ENCODE measurements at places on chromosomes 3 and 15.

DNA sequence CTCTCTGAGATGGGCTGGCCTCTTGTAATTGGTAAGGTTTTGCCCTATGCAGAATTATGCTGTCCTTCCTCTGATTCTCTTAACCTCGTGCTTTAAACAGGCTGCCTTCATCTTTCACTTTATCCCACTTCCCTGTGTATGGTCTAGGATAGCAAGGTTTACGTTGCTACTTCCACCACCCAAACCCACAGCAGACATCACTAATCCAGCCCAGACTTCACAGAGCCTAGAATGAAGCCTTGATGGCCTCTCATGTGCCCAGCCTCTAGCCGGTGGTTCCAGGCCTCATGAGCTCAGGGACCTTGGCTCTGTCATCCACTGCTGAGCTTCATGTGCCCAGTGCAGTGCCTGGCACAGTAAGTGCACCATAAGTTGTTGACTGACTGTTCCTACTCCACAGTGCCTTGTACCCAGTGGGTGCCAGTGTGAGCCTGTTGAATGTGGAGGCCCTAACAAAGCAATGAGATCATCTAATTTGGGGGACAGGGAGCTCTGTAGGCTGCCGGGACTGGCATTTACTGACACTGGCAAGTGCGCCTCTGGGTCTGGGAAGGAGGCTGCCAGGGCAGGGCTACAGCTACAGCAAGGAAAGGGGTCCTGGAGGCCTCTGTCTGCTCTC, 12.5 kb downstream of the SLC6A6 start:
- no peak for DNase-seq

GRCh38 chr15:49185473-49185872, 15.4 kb downstream of the GALK2 start:
- DNase-seq: no peak

DNA sequence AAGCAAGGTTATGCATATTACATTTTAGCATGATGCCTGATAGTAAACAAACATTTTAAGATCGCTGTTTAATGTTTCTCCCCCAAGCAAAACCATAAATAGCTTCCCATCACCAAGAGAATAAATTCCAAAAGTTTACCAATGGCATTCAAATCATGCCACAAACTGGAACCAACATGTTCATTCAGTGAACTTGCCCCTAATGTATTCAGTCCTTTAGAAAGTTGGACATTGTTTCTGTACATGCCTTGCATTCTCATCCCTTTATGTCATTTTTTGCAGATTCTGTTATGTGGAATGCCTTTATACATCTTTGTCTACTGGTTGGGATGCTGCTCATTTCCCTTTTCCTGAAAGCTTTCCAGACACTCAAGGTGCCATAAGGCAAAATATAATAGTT, 105.5 kb downstream of the PYDC2 start:
- no peak for DNase-seq

- DNase-seq: no peak
These were observed 90.9 kb downstream of the RORA start for GRCh38 chr15:61138156-61138555.

GRCh38 chr3:110456001-110456400, 615.6 kb upstream of the NECTIN3 start:
- no peak for DNase-seq

GRCh38 chr3:150370122-150370602, 37.9 kb upstream of the TSC22D2 start:
- DNase-seq: no peak

GRCh38 chr15:90617171-90617570, 87.4 kb downstream of the CRTC3 start:
- no peak for DNase-seq

DNA sequence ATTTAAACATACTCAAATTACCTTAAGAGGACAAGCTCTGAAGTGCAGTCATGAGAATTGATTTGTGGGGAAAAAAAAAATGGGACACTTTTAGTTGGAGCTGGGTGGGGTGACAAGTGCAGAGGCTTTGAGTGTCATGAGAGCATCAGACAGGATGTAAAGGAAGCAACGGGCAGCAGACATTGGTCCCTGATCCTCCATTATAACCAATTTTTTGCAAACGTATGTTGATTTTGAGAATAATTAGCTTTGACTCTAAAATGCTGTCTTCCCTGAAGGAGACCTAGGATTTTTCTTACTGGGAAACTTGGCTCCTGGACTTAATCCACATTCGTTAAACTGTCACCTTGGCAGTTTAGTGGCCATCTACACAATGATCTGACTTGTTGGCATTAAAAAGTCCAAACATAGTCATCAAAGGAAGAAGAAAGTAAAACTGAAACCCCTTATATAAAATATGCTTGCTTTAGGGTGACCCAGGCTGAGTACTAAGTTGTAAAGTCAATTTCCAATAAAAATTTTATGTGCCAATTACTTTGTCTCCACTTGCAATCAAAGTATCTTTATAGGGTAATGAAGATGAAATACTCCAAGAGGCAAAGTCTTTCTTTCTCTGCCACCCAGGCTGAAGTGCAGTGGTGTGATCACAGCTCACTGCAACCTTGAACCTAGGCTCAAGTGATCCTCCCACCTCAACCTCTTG, 45.6 kb downstream of the BCL2L10 start:
- DNase-seq: no peak

DNA sequence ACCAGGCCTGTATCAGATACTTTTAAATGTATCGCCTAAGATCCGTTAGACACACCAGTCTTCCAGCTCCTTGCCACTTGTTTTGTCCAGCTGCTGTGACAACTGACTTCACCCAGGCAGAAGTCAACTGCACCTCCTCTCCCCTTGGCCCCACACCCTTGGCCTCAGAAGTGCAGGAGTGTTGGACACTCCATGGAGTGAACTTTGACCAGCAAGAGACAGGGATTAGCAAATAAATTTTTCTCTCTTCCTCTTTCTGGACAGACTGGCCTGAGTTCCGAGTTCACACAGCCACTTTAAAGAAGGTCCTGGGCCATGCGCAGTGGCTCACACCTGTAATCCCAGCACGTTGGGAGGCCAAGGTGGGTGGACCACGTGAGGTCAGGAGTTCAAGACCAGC, 2.9 kb upstream of the CLN6 start:
- no peak for DNase-seq

GRCh38 chr15:64693134-64693533, 82.3 kb downstream of the RBPMS2 start:
- peak; percentile 62 for DNase-seq

DNA sequence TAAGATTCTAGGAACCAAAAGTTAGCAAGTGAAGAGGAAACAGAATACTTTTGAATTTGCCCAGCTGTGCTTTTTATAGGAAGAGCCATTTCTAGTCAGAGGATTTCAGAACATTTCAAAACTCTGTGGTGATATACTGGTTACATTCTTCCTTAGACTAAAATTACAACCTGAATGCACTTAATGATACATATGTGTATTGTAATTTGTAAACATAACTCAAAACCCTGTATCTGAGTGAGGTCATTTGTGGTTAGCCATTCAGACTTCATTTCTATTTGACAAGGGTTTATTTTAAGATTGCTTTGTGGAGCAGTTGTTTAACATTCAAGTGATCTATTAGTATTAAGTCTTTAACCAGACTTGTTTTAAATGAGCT, 59.4 kb upstream of the TRIM71 start:
- DNase-seq: no peak

DNA sequence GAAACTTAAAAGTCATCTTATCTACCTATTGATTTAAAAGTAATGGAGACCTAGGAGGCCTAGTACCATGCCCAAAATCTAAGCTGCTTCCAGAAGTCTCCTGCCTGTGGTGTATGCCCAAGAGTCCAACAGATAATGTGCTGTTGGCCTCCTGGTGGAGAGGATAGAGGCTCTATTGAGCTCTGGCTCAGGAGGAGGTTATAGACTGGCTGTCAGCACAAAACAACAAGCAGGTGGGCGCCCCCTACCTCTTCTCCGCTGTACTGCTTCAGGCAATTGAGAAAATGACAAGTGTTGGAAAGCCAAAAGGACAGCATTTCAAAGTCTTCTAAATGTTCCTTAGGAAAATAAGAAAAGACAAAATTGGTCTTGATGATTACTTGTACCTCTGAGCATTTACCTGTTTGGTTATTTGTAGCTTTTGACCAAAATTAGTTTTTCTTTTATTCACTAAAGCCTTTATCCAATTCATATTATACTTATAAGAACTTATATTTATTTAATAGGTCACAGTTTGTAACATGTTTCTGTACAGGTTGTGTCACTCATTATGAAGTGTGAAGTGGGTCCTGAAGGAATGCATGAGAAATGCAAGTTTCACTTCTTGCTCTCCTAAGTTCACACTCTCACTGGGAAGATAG, 17.2 kb upstream of the GNB5 start:
- DNase-seq: peak; percentile 61

DNA sequence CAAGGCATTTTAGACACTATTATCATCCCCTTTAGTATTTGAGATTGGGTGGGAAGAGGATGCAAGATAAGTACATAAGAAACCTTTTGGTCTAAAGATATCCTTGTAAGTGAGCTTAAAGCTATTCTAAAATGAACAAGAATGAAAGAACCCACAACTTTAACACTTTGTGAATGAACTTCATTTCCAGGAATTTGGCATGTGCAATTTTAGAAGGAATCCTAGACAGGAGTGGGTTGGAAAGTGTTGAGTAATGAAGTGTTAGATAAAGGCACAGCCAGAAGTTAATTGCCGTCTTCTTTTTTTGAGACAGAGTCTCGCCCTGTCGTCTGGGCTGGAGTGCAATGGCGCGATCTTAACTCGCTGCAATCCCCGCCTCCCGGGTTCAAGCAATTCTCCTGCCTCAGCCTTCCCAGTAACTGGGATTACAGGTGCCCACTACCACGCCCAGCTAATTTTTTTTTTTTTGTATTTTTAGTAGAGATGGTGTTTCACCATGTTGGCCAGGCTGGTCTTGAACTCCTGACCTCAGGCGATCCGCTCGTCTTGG, 13.2 kb upstream of the TEX9 start:
- DNase-seq: no peak

DNA sequence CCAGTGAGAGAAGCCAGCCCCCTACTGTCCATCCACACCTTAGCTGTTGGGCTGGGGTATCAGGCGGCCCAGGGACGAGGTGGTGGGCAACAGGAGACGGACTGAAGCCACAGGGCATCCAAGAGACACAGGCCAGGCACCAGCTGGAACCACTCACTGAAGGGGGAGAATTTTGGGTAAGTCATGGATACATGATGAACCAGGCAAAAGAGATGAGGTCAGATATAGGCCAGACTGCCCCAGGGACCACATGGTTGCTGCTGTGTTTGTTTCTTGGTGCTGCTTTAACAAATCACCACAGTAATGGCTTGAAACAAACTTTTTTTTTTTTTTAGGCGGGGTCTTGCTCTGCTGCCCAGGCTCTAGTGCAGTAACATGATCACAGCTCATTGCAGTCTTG, 66.4 kb downstream of the SEMA5B start:
- DNase-seq: no peak

GRCh38 chr3:83968356-83968755, 990.4 kb upstream of the CADM2 start:
- DNase-seq: no peak

- DNase-seq: peak; percentile 43
These were observed 1.0 kb upstream of the KLF15 start for GRCh38 chr3:126358038-126358815.

DNA sequence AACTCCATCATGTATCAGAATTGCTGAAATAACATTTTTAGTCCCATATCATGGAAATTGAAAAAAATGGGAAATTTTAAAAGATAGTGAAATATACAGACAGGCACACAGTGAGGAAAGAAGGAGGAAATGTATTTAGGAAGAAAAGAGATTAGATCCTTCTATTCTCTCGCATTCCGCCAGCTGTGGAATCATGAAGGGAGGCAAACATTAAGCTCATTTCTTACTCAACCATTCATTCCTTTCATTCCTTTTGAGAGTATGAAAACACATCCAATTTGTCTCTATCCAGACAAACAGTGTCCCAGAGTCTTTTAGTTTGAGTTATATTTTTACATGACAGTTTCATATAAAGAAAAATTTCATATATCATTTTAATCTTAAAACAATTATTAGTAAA, 52.5 kb upstream of the KCNMB2 start:
- DNase-seq: no peak

DNA sequence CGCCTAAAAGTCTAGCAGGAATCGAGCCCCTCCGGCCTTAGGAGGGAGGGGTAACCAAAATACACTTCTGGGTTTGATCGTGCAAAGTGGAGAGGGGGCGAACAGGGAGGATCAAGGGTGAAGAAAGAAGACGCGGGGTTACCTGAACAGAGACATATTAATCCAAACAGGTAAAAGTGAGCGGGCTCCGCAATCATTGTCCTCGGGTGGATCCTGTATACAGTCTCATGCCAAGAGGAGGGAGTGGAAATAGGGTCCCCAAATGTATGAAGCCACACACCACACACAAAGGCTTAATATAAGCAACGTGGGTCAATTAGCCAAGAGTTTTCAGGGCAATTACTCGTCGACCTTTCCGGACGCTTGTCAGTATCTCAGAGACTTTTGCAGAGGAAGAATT, 749.5 kb downstream of the ROBO1 start:
- DNase-seq: no peak

DNA sequence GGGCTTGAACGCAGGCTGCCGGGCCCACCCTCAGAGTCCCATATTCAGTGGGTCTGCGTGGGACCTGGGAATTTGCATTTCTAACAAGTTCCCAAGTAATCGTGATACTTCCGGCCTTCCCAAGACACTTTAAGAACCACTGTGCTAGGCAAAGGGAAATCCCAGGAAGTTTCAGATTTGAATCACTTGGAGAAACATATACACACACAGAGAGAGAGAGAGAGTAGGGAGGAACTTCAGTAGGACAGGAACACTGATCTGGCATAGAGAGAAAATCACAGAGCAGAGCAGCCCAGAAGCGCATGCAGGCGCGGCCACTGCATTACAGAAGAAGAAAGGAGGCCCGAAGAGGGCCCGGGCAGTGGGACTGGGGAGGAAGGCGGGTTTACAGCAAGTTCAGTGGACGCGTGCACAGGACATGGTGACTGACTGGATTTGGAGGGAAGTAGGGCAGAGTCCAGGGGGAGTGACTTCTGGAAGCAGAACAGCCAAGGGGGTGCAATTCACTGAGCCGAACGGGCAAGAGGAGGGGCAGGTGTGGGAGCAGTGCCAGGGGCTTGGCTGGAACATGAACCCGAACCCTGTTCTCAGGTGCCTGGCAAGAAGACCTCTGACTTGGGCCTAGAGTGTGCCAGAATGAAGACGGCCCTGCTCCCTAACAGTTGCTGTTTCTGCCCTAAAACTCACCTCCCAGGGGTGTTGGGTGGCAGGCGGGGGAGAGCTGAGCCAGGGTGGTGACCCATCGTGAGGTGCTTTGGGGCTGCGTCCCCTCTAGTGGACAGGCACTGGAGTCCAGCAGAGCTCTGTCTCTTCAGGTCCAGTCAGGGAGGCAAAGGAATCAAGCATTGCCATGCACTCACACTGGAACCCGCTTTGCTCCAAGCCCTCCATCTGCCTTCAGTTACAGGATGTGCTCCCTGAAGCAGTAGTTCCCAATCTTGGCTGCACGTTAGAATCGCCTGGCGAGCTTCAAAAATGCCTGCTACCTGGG, 101.3 kb upstream of the HES1 start:
- DNase-seq: no peak

GRCh38 chr3:119331661-119332060, 37.5 kb downstream of the ARHGAP31 start:
- no peak for DNase-seq
